Activated T-cell treated with anti-CD3 and anti-CD28 coated beads for 1 hour (primary cell): ENCODE measurements at places on chromosomes 16 and 17.

- DNase-seq, result no peak
These were observed 34.2 kb downstream of the ITGAE start for GRCh38 chr17:3766779-3767178.

- DNase-seq, result no peak
These were observed 10.4 kb downstream of the NCBP3 start for GRCh38 chr17:3835410-3836229.

- no peak for DNase-seq
These were observed 19.1 kb upstream of the HEXD start for GRCh38 chr17:82399041-82399441.

GRCh38 chr17:55737976-55738501 is 12.8 kb upstream of the PCTP start:
- DNase-seq, result no peak

GRCh38 chr17:55588446-55589242 is 77.4 kb upstream of the SMIM36 start:
- no peak for DNase-seq

- DNase-seq, result no peak
These were observed 2.8 kb upstream of the MSRB1 start for GRCh38 chr16:1945559-1946391.

GRCh38 chr16:726438-727290 is at the start of the genes CCDC78 and HAGHL:
TSS of gene CCDC78 (minus strand) at chr16:726443. CDS start at chr16:726367, 76 bp downstream.
TSS of gene HAGHL (plus strand) at chr16:727106. CDS start at chr16:727510, 404 bp downstream.
- DNase-seq, result peak; percentile 46

DNA sequence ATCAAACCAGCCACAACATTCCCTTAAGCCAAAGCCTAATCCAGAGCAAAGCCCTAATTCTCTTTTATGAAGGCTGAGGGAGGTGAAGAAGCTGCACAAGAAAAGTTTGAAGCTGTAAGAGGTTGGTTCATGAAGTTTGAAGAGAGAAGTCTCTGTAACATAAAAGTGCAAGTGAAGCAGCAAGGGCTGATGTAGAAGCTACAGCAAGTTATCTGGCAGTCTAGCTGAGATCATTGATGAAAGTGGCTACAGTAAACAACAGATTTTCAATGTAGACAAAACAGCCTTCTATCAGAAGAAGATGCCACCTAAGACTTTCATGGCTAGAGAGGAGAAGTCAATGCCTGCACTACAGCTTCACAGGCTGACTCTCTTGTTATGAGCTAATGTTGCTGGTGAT is 52.5 kb downstream of the NACA2 start:
- no peak for DNase-seq

GRCh38 chr17:71055128-71055527 is 885.8 kb downstream of the KCNJ2 start:
- no peak for DNase-seq

- no peak for DNase-seq
These were observed 11.9 kb upstream of the SP6 start for GRCh38 chr17:47862621-47863440.

DNA sequence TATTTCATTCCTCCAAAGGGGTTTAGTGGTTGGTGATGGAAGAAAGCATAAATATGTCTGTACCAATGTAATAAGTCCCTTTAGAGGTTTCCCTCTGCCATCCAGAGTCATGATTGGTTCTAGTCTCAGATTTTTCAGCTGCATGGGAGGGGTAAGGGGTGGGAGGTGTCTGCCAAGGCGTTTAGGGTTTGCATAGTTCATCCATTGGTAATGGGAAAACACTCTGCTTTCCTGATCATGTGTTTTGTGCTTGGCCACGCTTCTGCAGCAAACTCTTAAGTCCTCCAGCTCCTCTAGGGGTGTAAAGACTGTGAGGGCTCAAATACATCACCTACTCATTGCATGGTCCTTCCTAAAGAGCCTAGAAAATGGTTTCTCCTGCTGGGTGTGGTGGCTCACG is 29.8 kb downstream of the LIG3 start:
- no peak for DNase-seq
